ENCODE measurements at places on chromosomes 6 and 20. TPM values are rescaled to one million over a fixed set of nuclear protein-coding genes. Genes with fewer than 3 reads are reported as not detected.

The LPA gene
- total RNA-seq, result not detected

GRCh38 chr6:170049641-170050561 is 241.0 kb downstream of the DLL1 start:
- DNase-seq, result peak; percentile 87

DNA sequence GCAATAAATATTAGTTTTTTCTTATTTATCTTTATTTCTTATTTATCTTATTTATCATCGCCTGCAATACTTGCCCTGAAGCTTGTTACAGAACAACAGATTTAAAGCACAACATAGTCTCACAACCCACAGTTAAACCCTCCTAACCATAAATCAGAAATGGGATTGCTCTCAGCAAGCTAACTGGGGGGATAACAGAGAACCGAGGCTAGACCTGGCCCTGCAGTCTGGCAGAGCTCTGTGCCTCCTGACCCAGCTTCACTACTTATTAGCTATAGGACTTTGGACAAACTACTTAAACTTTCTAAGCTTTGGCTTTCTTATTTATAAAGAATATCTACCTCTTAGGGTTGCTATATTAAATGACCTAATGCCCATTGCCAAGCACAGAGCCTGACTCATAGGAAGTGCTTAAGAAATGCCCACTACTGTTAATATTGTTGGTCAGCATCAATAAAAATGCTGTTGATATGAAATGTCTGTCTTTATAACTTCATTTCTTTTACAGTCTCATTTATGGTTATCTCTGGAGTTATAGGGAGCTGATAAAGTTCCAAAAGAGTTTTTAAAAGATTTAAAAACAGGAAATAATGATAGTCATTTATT is 87.9 kb upstream of the BEND6 start:
- no peak for DNase-seq

- no peak for DNase-seq
These were observed 456.2 kb downstream of the CDC5L start for GRCh38 chr6:44843734-44844133.
